Activated naive CD4-positive, alpha-beta T cell treated with anti-CD3 and anti-CD28 coated beads, Interleukin-2, amount 50 U/mL, for 72 hours (primary cell): ENCODE measurements at places on chromosomes 7 and 10.

GRCh38 chr7:157409753-157410727 lies 73.2 kb downstream of the DNAJB6 start:
- no peak for DNase-seq

GRCh38 chr7:27164367-27165088 lies 809 bp downstream of the HOXA9 start:
- DNase-seq: no peak

DNA sequence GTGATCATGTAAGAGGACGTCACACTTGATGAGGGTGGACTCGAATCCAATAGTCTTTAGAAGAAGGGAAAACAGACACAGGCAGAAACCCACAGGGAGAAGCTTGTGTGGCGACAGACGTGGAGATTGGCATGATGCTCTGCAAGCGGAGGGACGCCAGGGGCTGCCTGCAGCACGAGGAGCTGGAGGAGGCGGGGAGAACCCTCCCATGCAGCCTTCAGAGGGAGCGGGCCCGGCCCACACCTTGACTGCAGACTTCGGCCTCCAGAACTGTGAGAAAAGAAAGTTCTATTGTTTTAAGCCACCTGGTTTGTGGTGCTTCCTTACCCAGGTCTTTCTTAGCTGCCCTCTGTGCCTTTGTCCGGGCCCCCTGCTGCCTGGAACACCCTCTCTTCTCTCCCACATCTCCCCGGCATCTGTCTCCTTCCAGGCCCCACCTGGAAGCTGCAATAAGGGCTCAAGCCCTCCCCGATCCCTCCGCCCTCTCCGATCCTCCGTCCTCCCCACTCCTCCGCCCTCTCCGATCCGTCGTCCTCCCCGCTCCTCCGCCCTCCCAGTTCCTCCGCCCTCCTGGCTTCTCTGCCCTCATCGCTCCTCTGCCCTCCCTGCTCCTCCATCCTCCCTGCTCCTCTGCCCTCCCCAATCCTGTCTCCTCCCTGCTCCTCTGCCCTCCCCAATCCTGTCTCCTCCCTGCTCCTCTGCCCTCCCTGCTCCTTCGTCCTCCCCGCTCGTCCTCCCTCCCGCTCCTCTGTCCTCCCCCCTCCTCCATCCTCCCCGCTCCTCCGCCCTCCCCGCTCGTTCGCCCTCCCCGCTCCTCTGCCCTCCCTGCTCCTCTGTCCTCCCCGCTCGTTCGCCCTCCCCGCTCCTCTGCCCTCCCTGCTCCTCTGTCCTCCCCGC lies 17.4 kb upstream of the PRKAG2 start:
- no peak for DNase-seq

DNA sequence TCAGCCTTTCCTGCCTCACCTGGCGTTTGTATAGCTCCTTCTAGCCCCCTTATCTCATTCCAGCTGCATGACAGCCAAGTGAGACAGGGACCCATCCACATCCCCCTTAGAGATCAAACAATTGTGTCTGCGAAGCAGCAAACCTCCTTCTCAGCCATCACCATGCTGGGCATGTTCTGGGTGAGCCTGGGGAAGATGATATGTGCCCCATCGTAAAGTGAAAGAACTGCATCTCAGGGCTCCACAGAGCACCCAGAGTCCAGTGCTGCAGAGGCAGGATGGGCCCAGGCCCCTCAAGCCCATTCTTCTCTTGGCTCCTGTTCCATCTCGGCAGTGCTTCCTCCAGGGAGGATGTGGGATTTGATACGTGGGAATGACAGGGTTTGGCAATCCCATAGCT lies 43.2 kb downstream of the FIGNL1 start:
- DNase-seq: no peak

DNA sequence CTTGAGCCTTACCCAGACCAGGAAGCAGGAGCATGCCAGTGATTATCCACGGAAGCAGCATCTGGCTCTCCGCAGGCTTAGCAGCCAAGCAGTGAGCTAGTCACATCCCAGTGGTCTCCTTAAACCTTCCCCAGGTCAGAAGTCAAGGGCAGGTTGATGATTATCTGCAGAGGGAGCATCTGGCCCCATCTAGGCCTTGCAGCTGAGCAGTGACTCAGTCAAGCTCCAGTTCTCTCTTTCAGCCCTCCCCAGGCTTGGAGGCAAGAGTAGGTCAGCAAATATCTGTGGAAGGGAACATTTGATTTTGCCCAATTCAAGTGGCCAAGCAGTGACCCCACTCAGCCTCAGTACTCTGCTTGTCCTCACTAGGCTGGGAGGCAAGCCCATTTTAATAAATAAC lies 61.6 kb downstream of the ANKRD7 start:
- no peak for DNase-seq
